ENCODE measurements at places on chromosomes 4 and X.

- no peak for DNase-seq
Observed at GRCh38 chrX:101932249-101932570, 383 bp upstream of the ZMAT1 start.

DNA sequence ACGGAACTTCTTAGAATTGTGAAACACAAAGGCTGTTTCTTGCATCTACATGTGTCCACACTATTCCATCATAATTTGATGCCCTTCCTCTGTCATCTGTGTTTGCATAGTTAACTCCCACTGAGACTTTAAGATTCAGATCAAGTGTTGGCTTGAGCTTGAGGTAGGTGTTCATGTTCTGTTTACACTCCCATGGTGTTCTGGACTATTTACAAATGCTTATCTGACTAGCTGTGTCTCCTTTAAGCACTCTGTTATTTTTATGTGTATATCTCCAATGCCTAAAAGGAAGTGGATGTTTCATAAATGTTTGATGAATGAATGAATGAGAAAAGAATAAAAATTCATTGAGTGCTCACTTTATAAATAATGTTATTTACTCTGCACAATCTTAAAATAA is 622.7 kb downstream of the RAB28 start:
- no peak for DNase-seq

DNA sequence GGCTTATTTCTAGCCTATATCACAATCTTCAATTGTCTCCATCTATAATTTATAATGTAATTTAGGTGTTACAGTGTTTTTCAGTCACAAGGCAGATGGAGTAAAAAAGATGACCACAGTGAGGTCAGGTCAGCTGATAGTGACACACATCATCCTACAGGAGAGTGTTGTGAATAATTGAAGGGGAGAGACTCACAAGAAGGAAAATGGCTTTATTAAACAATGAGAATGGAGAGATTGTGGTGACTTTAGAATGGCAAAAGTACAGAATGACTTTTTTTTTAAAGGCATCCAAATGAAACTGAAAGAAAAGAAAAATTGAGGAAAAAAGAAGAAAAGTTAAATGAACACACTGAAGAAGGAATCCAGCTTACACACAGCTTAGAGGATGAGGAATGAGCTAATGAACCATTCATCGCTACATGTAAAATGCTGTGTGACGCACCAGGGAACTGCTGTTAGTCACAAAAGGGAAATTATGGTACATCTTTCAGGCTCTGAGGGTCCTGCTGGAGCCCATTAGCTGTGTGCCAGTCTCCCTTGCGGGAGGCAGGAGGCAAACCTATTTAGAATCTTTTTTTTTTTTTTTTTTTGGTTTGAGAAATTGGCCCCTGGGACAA is 56.6 kb downstream of the SPRY1 start:
- no peak for DNase-seq

- DNase-seq, result no peak
Observed at GRCh38 chrX:124016825-124017224, 55.3 kb downstream of the STAG2 start.

- no peak for DNase-seq
Observed at GRCh38 chr4:82235346-82235745, 138.4 kb downstream of the HNRNPD start.

GRCh38 chr4:138341739-138342415 is 99.7 kb upstream of the SLC7A11 start:
- no peak for DNase-seq

GRCh38 chr4:15675356-15675755 is 6.3 kb upstream of the FAM200B start:
- no peak for DNase-seq

DNA sequence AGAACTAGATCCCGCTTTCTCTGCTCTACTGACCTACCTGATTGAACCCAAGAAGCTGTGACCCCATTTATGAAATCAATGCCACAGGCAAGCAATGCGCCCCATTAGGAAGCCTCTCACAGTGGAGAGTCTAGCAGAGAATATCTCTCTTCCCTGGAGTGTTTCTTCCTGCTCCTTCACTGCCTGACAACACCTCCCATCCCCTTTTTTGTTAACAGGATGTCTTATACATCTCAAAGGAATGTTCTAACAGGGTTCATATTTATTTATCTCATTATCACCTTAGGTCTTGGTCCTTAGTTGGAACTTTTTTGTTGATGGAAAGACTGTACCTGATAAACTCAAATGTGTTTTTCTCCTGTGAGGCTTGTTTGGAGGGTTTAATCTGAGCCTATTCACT is 35.5 kb downstream of the SLIT2 start:
- DNase-seq, result no peak

- DNase-seq, result no peak
Observed at GRCh38 chr4:24588216-24588954, 4.0 kb upstream of the DHX15 start.

- no peak for DNase-seq
Observed at GRCh38 chrX:49291615-49292337, 11.7 kb upstream of the GAGE10 start.

DNA sequence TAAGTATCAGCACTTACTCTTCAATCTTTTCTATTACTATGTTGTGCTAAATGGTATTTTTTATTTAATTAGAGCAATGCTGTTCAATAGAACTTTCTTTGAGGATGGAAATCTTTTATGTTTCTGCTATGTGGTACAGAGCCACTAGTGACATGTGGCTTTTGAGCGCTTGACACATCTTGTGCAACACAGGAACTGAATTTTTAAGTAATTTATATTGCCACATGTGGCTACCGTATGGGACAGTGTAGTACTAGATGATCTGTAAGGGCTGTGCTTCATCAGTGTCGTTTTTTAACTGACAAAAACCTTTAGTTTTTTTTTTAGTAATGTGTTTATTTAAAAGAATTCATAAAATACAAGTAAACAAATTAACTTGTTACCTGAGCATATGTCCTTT is 22.4 kb downstream of the HPRT1 start:
- no peak for DNase-seq

DNA sequence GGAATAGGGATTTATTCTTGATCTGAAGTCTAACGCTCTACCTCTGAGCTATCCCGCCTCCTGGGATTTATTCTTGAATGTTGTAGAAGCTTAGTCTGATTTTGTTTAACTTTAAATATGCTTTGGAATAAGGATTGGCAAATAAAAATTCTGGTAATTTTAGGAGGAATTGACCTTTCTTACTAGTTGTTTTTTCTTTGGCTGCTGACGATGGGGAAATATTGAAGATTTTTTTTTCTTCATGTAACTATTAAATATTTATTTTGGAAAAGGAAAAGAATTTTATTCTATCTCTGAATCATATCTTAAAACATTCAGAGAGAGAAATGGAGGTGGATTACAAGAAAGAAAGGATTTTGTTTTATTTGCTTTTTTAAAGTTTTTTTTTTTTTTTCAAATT is 122.9 kb downstream of the PDLIM5 start:
- DNase-seq, result no peak

DNA sequence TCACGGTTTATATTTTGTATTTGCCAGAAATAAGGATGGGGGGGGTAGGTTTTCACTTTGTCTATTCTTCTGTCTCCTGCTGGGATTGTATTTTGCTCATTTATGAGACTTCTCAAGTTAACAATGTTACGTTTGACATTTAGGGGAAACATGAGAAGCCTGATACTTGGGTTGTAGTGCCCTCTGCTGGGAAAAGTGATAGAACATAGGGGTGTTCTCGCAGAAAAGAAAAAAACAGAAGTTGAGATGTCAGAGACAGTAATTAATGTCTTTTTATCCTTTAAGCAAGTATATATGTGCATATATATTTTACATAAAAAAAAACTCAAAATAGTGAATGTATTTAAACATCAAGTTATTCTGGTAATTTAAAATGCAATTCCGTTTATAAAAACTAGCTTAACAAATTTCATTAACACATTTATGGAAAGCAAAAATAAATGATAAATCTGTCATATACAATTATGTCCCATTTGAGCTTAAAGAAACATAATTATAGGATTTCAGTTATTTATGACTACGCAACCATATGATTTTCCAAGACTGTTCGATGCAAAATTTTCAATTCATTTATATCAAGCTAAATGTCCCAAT is 46.0 kb upstream of the TMPRSS11F start:
- no peak for DNase-seq

- no peak for DNase-seq
Observed at GRCh38 chr4:1249731-1250526, 999 bp upstream of the CTBP1 start.

GRCh38 chrX:71504346-71504745 is 28.6 kb upstream of the OGT start:
- no peak for DNase-seq

DNA sequence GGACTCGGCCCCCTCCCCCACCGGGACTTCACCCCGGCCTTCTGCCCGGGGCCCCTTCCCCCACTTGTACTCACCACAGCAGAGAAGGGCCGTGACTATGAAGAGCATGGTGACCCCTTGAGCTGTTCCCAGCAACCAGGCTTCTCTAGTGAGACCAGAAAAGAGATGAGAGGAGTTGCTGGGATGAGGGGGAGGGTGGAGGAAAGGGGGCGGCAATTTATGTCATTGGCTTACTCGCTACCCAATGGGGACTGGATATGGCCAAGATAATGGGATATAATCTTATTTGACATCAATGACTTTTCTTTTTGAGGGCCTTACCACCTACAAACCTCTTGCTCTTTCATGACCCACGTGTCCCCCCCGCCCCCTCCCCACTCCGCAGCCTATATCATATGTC is 9.9 kb downstream of the IGSF1 start:
- no peak for DNase-seq

DNA sequence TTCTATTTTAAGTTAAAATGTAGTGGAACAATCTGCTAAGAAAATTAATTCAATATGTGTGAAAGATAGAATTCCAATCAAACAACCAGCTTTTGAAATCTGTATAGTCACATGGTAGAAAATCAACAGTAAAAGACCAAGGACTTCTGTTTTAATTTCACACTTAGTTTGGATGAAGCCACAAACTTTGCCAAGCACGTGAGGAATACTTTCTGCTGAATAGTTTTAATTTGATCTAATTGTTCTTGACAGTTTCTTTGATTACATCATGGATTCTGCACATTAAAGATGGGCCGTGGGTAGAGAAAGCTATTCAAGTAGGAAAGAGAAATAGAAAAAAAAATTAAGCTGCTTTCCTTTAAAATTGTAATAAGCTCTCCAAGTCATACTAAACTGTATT is 137.9 kb upstream of the FAM241A start:
- DNase-seq, result no peak

GRCh38 chr4:177937041-177937440 is 494.8 kb upstream of the AGA start:
- DNase-seq, result no peak

DNA sequence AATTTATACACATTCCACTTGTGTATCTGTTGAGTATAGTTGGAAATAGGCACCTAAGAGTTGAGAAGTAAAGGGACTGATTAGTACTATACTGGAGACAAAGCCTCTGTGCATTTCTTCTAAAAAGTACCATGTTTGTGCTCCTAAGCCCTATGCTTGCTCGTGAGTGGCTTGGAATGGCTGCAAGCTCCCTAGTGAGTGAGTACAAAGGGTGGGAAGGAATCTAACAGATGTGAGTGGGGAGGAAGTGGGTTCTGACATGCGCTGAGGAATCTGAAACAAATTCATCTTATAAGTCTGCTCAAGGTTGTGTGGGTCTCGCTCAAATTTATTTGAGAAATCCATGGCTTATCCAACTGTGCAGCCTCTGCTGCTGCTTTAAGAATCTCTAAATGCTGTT is 13.3 kb downstream of the SPCS3 start:
- DNase-seq, result no peak

GRCh38 chr4:48205107-48205506 is 64.5 kb downstream of the TEC start:
- DNase-seq, result no peak

DNA sequence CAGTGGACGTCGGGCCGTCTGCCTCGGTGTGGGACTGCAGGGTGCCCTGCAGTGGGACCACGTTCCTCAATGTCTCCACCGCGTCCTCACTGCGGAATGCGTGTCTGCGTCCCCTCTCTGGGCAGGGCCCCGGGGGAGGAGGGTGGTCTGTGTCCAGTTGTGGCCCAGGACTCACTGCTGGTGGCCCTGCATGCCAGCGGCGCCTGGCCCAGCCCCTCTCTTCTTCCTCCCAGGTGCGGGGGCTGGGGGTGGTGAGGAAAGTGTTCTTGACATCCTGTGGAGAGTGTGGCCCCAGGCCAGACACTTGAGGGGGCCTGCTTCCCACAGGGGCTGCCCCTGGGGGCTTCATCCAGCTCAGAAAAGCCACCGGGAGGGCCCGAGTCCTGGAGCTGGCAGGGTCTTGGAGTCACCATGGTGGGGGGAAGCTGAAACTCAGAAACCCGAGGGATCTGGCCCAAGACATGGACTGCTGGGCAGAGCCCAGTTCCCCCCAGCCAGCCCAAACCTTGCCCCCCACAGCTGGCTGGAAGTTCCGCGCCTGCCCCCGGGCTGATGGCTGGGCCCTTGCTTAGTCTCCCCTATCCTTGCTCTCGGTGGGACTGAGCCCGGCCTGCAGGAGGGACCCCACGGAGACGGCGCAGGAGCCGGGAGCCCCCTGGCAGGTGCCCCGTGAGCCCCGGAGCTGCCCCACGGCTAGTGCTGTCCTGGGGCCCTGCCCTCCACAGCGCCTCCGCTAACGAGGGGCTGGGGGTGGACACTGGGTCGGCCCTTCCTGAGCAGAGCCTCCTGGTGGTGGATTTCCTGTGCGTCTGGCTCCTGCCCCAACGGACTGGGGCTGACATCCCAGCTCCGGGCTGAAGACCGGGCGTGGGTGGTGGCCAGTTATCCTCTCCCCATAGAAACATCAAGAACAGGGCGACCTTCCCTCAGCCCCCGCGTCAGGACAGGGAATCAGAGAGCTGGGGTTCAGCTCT is 2.9 kb downstream of the DOK7 start:
- no peak for DNase-seq

DNA sequence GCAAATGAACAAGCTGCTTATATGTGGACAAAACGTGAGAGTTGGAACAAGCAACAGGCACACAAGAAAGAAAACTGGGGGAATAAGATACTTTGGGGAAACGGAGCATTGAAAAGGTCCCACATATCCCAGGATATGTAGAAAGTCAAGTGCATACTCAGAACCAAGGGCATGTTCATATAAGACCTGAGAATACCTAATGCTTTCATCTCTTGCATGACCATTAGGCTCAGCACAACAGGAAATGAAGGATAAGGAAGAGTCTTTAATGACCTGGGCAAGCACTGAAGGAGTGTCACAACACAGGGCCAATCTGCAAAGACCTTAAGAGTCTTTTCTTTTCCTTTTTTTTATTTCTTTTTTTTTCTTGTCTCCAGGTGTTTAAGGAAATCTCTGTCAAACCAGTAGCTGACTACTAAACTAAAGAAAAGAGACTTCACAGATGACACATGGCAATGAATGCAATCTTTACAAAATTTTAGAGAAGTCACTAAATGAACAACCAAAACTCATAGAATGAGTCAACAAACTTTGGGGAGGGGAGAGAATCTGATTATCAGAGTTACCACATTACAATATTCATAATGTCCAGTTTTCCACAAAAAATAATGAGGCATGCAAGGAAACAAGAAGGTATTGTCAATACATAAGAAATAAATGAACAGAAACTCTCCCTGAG is 67.9 kb upstream of the STK26 start:
- no peak for DNase-seq

GRCh38 chr4:153242839-153243324 is 38.6 kb downstream of the TRIM2 start:
- no peak for DNase-seq

Data from NCI-H2081 treated with DMSO at 0.1 percent for 48 hours (cell line).